Left renal cortex interstitium (tissue), 4 donors: ENCODE measurements at places on chromosomes 11 and 22. TPM values are rescaled to one million over a fixed set of nuclear protein-coding genes. Genes with fewer than 3 reads are reported as not detected.

Gene BMAL1
- 11.2 TPM for polyA plus RNA-seq

Gene SRPRA
- polyA plus RNA-seq: 77.5 TPM

Gene GAL
- polyA plus RNA-seq: 0.17 TPM

Gene OR52N4
- polyA plus RNA-seq: not detected

Gene ATXN10
- 364 TPM for polyA plus RNA-seq

Gene RBM4
- 259 TPM for polyA plus RNA-seq

Gene MOV10L1
- polyA plus RNA-seq: 1.0 TPM

Gene TYMP
- polyA plus RNA-seq: 1.1 TPM

Gene PNPLA3
- 2.2 TPM for polyA plus RNA-seq

Gene TPBGL
- polyA plus RNA-seq: 0.10 TPM

- DNase-seq: no peak
Observed at GRCh38 chr22:23007823-23008222, 62.5 kb upstream of the GNAZ start.

DNA sequence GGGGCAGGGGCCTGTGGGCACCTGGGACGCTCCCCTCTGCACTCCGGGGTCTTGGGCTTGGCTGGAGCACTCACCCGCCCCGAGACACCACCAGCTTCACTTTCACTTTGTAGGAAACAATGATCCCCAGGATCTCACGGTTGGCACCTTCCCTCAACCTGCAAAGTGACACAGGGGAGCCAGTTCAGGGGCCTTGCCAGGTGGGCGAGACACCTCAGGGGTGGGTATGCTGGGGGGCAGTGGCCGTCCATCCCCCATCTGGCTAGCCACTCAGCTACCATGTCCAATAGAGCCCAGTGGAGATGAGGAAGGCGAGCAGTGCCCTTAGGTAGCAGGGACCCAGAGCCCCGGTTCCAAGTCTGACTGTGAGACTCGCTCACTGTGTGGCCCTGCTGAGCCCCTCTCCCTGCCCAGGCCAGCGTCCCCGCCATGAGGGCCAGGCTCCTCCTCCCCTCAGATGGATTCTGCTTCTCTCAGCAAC, 32.3 kb downstream of the TPBGL start:
- DNase-seq: no peak

DNA sequence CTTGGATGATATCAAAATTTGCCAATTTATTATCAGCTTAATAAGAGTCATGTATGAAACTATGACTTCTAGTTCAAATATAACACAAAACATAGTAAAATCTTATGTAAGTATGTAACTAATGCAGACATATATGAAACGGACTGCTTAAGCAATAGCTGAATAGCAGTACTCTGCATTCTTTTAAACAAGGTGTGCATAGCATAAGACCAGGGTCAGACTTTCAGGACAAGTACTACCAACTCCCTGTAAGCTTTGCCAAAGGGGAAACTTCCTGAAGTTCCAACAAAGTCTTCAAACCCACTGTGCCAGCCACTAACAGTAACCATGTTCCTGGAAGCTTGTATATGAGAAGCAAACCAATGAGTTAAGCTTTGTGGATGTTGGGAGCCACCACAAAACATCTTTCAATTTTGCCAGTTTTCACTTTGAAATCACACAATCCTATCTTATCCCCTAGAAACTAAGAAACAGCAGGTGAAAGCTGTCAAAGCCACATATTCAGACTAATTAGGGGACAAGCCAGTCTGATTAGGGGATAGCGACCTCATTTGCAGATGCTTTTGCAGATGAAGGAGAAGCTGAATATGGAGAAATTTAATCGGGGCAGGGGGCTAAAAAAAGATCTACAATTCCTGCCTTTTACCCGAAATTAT, 13.3 kb downstream of the RBFOX2 start:
- no peak for DNase-seq

- no peak for DNase-seq
Observed at GRCh38 chr11:64564947-64565889, 25.8 kb upstream of the SLC22A12 start.

GRCh38 chr11:72030472-72031045, 31.9 kb downstream of the IL18BP start:
- no peak for DNase-seq

- DNase-seq: no peak
Observed at GRCh38 chr22:28736301-28737155, 5.1 kb downstream of the CHEK2 start.

DNA sequence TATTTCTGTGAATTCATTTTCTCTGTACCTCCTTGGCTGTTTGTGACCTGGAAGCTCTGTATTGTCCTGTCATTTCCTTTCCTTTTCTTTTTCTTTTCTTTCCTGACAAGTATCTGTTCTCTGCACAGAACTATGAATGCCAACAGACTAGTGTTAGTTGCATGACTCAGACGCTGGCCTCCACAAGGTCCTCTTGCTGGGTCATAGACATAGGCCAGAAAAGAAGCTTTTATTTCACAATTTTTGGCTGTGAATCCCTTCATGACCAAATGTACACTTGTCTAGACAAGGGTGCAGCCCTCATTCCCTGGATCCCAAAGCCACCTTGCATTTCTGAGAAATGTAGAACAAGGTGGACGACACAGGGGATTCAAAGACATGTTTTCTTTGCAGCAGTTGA, 104.1 kb upstream of the MTNR1B start:
- DNase-seq: no peak

- no peak for DNase-seq
Observed at GRCh38 chr11:3995307-3995706, 99.3 kb upstream of the RRM1 start.

DNA sequence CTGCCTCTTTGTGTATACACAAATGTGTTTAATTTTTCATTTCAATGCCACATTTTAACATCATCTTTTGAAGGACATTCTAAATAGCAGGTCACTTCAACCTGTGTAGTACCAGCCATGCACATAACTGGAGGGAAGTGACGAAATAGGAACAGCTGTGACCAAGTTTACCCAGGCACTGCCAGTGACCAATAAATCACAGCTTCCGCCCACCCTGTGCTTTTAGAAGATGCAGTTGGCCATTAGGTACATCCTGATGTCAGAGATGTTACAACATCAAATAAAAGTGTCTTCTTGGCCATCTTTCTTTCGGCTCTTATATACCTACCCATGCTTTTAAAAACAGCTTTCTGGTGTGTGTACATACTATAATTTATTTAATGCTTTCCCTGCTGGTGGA, 7.8 kb downstream of the LDLRAD3 start:
- DNase-seq: no peak

DNA sequence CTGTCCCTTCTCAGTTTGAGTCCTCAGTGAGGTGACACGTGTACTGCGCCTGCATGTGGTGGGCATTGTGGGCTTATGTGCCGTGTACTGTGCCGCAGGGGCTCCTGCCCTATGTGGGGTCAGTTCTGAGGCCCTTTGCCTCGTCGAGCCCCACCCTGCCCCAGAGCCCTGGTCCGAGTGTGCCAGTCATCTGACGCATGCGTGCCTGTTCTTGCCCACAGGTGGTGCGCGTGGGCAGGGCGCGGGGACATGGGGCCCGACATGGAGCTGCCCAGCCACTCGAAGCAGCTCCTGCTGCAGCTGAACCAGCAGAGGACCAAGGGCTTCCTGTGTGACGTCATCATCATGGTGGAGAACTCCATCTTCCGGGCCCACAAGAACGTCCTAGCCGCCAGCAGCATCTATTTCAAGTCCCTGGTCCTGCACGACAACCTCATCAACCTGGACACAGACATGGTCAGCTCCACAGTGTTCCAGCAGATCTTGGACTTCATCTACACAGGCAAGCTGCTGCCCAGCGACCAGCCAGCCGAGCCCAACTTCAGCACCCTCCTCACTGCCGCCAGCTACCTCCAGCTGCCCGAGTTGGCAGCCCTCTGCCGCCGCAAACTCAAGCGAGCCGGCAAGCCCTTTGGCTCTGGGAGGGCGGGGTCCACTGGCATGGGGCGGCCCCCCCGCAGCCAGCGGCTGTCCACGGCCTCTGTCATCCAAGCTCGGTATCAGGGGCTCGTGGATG, 22.3 kb upstream of the TMEM191C start:
- DNase-seq: no peak

GRCh38 chr11:106021967-106022794, at the start of gene MSANTD4:
Gene MSANTD4, minus strand, starts transcription at chr11:106022240. Its CDS starts 11,323 bp downstream, at chr11:106010917.
- peak; percentile 98 for DNase-seq

DNA sequence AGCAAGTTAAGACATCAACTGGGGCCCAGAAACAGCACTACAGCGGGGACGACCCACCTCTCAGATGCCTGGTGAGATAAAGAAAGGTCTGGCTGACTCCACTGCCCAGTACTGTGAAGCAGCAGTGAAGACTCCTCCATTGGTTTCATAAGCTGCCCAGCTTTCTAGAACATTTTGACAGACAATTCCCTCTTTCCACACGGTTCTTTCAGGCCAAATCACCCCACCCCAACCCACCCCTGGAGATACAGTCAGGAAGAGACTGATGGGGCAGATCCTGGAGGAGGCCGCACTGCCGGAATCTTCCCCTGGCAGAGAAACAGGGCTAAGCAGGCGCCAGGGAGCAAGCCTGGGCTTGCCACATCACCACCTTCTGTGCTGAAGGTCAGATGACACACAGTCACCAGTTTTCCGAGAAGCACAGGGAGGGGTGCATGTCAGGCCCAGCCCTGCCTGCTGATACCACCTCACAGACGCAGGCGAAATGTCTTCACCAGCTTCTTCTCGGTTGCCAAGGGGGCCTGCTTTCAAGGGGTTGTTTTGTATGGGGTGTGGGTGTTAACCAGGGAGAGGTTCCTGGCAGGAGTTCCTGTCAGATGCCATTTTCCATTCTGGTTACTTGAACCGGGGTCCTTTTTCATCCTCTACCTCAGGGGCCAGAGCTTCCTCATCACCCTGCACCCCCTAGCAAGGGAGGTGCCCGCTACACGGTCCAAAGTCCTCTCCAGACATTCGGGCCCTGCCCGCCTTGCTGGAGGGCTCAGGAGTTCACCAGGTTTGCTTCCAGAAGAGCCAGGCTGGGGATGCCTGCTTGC, 1.4 kb upstream of the NEAT1 start:
- no peak for DNase-seq

GRCh38 chr11:126720539-126721235, 279.9 kb downstream of the KIRREL3 start:
- DNase-seq: no peak

- no peak for DNase-seq
Observed at GRCh38 chr11:15523543-15523942, 408.8 kb downstream of the INSC start.

- no peak for DNase-seq
Observed at GRCh38 chr11:117876059-117876340, 458 bp downstream of the FXYD6 start.

GRCh38 chr11:61164606-61165424, 3.6 kb upstream of the VPS37C start:
- DNase-seq: no peak

GRCh38 chr11:69487849-69488542, 6.5 kb downstream of the LINC01488 start:
- no peak for DNase-seq

DNA sequence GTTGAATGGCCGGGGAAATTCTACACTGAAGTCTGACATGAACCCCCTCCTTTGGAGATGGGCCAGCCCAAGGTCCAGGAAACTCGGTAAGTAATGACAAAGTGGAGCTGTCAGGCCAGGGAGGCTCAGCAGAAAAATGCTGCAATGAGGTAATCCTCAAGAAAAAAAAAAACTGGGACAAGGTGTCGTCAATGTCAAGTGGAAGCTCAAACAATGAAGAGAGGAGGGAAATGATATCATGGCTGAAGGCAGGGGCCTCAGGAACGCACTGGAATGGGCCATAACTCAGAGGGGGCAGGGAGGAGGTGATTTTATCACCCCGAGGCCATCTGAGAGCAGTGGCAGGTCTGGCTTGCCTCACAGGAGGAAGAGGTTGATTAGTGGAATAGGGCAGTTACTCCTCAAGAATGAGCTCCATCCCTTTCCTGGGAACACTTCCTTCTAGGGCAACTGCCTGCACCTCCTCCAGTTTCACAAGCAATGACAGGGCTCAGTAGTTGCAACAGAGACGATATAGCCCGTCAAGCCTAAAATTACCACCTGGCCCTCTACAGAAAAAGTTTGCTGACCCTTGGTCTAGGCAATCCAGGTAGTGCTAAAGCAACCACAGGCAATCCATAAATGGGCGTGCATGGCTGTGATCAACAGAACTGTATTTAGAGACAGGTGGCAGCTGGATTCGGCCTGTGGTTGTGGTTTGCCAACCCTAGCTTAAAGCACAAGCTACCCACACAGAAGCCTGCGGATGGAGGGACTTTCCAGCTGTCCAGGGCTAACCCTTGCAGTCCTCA, 65.2 kb downstream of the FBXO7 start:
- DNase-seq: no peak

- no peak for DNase-seq
Observed at GRCh38 chr11:70001246-70001645, 76.9 kb upstream of the ANO1 start.

DNA sequence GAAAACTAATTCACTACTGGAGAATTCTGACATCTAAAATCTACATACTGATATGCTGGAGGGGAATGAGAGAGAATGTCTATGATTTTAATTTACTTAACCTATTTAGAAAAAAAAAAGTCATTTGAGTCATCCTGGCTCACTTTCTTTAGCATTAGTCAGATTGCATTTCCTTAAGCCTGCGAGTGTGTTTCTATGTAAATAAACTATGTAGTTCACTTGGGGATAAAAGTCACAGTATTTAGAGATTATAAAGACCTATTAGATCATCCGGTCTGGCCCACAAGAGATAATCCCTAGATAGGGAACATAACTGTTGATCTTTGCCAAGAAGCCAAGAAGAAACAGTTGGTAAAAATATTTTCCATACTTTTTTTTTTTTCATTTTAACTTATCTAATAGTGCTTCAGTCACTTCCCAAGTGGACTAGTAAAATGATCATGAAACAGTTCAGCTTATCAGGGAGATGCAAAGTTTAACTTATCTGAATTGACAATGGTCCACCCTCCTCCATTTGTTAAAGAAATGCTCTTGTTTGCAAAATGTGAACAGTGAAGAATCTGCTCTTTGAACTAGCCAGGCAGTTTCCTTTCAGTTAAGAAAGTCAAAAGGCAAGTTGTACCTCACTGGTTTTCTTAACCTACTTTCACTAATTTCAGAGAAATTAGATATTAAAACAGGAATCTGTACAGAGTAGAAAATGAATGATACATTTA, 21.2 kb upstream of the BLID start:
- DNase-seq: no peak

- no peak for DNase-seq
Observed at GRCh38 chr11:7314811-7315604, 63.3 kb downstream of the SYT9 start.

- no peak for DNase-seq
Observed at GRCh38 chr22:37910890-37911672, 5.0 kb downstream of the MICALL1 start.

- no peak for DNase-seq
Observed at GRCh38 chr11:1557904-1558774, 13.9 kb downstream of the DUSP8 start.

GRCh38 chr11:128625746-128626145, 38.4 kb upstream of the ETS1 start:
- no peak for DNase-seq
